ENCODE measurements at places on chromosomes 2 and 18.

GRCh38 chr2:235692671-235693171 lies 198.9 kb downstream of the AGAP1 start:
- DNase-seq, result no peak

DNA sequence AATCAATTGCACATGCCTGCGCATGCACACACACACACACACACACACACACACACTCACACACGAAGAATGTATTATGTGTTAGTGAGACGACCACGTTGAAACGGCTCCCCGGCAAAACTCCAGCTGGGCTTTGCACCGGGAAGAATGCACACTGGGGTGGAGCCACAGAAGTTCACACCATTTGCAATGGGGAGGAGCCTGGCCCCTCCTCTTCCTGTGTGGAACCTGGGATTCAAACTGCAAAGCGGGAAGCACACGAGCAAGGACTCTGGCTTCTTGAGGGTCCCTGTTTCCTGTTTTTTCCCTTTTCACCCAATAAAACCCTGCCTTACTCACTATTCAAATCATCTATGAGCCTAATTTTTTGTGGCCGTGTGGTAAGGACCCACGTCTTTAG lies 304.0 kb upstream of the TMEFF2 start:
- no peak for DNase-seq

DNA sequence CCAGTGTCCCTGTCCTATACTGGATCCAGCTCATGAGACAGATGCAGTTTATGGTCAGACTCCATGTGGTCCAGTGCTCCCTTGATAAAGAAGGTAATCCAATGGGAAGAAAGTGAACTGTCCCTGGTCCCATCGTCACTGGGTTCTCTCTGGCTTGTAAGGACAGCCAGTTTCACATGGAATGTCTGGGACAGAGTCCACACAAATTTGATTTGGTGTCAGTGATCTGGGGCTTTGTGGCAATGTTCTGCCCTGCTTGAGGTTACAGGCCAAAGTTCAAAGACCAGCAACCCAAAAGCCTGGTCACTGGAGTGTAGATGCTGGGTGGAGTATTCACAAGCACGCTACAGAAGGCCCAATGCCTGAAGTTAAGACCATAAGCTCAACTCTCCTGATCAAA lies 22.2 kb upstream of the FHL2 start:
- no peak for DNase-seq

DNA sequence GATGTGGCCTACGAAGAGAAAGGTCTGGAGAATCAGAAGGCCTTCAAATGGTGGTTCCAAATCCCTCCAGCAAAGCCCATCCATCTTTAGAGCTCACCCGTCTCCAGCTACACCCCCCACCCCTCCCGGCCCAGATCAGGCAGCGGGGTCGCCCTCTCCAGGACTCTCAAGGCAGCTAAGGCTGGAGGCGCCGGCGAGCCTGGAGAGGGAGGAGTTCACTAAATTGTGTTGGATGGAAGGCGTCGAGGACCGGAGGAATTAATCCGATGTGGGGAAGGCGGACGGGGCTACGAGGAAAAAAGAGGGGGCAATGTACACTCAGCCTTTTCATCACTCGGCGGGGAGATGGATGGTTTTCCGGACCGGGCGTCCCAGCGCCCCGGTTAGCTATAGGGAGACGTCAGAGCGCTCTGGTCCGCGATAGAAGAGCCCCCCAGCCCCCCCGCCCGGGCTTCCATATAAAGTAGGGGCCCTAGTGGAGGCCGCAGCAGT lies at the start of gene GRP:
GRP (plus strand) TSS at position 487 of the 492 bp plus-strand sequence. CDS start 108 bp downstream, outside the sequence.
- no peak for DNase-seq

GRCh38 chr2:73899801-73900336 lies 7.1 kb downstream of the ACTG2 start:
- no peak for DNase-seq

All from RWPE1 (cell line).